ENCODE measurements at places on chromosomes 16 and 17.

DNA sequence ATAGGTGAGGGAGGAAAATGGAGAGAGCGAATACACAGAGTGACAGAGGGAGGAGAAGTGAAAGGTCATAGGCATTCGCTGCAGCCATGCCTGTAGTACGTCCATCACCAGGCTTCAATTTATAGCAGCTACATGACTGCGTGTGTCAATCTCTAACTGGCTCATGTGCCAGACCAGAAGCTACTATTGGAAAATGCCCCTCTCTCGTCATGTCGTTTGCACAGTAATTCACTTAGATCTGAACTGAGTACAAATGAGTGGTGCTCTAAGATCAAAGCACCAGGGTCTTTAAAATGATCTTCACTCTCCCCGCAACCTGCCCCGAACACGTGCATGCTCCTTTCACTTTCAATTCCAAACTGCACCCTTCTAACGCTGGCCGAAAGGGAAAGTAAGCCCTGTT, 51.3 kb downstream of the ADCY9 start:
- DNase-seq = no peak

GRCh38 chr17:72097144-72097543, 23.7 kb upstream of the SOX9 start:
- DNase-seq = no peak

GRCh38 chr17:74842599-74843351, 16.9 kb downstream of the GRIN2C start:
- DNase-seq = peak; percentile 77

- no peak for DNase-seq
Measured at GRCh38 chr16:11170696-11171447, 85.1 kb downstream of the SOCS1 start.

- DNase-seq = no peak
Measured at GRCh38 chr17:72751746-72752145, 340.7 kb downstream of the SLC39A11 start.

DNA sequence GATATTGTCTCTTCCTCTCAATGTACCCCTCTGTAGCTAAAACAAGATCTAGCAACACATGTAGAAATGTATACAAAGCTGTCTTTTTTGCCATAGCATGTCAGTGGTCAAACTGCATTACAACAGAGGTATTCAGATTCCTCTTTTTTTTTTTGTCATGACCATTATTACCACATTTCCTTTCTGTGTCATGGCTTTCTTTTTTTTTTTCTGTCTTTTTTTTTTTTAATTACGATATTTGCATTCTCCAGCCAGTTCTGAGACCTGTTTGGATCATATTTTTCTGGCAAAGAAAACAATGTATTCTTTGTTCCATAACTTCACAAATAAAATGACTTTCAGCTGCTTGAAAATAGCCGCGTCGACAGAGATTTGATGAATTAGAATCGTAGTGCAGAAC, 27.4 kb upstream of the CAPNS2 start:
- no peak for DNase-seq

DNA sequence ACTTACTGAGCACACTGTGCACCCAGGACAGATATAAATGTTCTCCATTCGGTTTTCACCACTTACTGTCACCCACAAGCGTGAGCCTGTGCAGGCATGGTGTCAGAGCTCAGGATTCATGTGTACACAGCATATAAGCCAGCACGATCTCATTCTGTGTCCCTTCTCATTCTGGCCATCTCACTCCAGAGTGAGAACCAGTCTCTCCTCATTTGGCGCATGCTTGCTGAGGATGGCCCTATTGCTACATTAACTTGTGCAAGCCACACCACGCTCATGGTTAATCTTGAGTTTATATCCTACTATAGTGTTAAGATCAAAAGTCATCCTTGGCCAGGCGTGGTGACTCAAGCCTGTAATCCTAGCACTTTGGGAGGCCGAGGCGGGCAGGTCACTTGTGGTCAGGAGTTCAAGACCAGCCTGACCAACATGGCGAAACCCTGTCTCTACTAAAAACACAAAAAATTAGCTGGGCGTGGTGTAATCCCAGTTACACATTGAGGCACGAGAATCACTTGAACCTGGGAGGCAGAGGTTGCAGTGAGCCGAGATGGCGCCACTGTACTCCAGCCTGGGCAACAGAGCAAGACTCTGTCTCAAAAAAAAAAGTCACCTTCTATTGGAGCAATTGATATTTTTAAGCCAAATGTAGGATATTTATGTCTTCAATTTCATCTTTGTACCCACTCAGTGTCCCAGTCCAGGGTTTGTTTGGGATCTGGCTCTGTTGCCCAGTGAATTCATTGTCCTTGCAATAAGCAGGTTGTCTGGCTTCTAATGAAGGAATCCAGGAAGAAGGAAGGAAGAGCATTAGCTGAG, 20.9 kb downstream of the SOCS1 start:
- DNase-seq = no peak

DNA sequence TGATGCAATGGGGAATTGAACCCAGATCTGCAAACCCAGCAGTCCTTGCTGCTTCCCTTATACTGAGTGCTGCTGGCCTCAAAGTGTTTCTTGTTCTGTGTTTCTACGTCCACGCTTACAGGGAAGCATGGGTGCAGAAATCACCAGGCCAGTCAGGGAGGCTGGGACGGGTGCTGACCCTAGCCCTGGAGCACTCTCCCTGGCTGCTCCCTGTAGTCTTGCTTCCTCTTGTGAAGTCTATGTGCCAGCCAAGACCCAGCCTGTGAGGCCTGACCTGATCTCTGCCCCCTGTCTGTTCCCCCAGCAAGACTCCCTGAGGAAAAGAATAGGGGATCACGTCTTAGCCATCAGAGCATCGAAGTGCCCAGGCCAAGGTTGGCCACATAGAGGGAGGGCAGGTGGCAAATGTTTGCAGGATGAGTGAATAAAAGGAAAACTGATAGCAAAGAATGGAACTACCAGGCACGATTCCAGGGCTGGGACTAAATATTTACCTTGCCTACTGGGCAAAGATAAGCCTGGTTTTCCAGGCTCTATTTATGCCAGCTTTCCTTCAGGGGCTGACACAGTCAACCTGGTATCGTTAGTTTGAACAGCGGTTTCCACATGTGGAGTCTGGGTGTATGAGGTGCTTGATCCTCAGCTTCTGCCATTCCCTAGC, 41.2 kb upstream of the RHOT1 start:
- DNase-seq = peak; percentile 24

- no peak for DNase-seq
Measured at GRCh38 chr17:73750975-73751374, 106.7 kb upstream of the SDK2 start.

GRCh38 chr17:76865174-76865573, 3.0 kb upstream of the MGAT5B start:
- DNase-seq = no peak

DNA sequence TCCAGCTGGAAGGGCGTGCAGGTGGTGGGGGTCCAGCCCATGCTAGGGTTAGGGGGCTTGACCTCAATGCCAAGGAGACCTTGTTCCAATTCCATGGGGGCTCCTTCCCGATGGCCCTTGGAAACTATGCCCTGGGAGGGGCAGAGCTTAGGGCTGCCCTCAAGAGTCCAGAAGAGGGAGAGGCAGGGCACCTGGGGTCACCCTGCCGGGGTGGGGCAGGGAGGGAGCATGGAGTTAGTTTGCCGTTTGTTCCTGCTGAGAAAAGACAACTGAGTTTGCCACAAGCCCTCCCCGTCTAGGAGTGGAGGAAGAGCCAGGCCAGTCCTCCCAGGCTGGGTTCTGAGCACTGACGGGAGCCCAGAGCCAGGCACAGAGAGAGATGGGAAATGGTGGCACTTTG, 21.4 kb downstream of the MMP15 start:
- no peak for DNase-seq

- DNase-seq = no peak
Measured at GRCh38 chr16:31167315-31167714, 12.6 kb upstream of the FUS start.

DNA sequence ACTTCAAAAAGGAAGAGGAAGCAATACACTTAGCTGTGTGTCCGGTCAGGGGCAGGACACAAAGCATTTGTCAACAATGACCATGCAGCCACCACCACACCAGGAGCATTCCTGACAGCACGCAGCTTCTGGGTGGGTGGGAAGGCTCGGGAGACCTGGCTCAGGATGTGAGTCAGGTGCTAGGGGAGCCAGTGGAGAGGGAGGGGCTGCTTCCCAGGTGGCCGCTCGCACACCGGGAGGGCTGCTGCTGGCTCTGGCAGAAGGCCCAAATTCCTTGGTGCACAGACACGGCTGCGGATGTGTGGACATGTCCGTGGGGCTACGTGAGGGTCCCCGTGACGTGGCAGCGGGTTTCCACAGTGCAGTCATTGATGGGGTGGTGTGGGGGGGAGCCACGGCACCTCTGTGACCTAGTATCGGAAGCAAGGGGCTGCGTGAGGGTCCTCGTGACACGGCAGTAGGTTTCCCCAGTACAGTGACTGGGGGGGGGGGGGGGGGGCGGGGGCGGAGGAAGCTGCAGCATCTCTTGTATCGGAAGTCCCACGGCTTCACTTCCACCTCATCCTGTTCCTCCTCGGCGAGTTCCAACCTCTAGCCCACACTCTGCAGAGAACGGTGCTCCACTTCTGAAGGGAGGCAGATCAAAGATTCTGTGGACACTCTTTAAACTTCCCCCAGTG, 112.8 kb downstream of the ZNF778 start:
- peak; percentile 88 for DNase-seq

GRCh38 chr16:270381-271255, 5.1 kb downstream of the RGS11 start:
- no peak for DNase-seq

DNA sequence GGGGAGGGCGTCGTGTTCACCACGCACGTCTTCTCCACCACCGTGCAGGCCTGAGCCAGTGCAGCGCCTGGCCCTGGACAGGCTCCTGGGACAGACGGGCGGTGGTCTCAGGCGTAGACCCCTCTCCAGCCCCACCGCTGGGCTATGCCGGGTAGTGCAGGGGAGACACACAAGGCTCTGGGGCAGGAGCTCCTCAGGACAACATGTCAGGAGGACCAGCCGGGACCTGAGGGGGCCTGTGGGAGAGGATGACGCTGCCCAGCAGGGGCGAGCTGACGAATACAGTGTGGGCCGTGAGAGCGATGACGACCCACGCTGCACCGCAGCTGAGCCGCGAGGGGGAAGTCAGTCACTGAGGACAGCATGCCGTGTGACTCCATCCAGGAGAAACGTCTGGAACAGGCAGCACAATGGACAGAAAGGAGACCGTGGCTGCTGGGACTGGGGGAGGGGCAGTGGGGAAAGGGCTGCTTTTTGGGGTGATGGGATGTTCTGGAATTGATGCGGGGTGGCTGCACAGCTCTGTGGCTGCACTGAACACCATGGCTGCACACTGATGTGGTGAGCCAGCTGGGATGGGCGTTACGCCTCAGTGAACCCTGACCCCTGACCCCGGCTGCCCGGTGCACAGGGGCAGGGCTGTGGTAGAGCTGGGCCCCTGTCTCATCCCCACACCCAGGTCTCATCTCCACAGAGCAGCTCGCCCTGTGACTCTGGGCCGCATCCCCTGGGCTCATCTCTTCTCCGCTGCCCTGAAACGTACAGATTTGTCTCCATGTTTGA, 20.2 kb downstream of the DNASE1 start:
- DNase-seq = no peak

- no peak for DNase-seq
Measured at GRCh38 chr16:30108059-30108850, 5.1 kb downstream of the GDPD3 start.

- DNase-seq = no peak
Measured at GRCh38 chr16:55370762-55371482, 46.9 kb downstream of the IRX6 start.

DNA sequence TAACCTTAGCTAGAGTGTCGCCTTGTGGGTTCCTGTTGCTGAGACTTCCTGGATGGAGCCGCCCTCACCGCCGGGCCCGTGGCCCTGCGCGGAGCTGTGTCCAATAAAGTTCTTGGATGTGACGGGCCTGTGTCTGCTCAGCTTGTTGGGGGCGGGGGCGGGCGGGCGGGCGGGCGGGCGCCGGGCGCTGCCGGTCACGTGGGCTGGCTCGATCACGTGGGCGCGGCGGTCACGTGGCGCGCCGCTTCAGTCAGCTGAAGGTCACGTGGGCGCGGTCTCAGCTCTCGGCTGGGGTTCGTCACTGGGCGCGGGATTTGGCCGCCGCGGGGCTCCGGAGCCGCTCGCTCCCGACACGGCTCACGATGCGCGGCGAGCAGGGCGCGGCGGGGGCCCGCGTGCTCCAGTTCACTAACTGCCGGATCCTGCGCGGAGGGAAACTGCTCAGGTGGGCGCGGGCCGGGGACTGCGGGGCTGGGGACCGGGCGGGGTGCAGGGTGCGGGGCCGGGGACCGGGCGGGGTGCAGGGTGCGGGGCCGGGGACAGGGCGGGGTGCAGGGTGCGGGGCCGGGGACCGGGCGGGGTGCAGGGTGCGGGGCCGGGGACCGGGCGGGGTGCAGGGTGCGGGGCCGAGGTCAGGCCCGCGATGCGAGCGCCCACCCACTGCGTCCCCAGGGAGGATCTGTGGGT, at the start of gene AMDHD2:
Gene AMDHD2 (plus strand): TSS at position 275 of the 687 bp plus-strand sequence. CDS start 88 bp downstream, at position 363.
- peak; percentile 93 for DNase-seq

GRCh38 chr17:79591695-79592094, 19.2 kb downstream of the RBFOX3 start:
- no peak for DNase-seq

DNA sequence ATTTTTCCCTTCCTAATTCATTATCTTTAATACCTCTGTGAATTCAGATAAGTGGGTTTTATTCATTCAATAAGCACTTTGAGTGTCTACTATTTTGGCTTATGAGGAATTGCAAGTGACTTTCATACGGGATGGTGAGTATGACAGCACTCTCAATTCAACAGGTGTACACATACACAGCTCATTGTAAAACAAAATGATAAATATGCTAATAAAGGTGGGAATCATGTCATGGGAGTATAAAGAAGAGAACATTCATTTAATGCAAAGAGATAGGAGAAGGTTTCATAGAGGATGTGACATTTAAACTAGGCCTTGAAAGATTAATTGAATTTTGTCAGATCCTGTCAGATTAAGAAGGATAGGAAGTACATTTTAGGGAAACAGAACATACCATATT, 19.4 kb downstream of the NACA2 start:
- no peak for DNase-seq

- DNase-seq = no peak
Measured at GRCh38 chr17:27082775-27083154, 211.1 kb upstream of the WSB1 start.

- peak; percentile 49 for DNase-seq
Measured at GRCh38 chr17:27630607-27631410, at the start of gene LGALS9. Gene LGALS9 (plus strand): TSS chr17:27631188. CDS start chr17:27631266, 78 bp downstream.

GRCh38 chr17:62093188-62094155, 28.4 kb upstream of the MED13 start:
- DNase-seq = no peak

- no peak for DNase-seq
Measured at GRCh38 chr17:49817993-49818392, 29.5 kb downstream of the KAT7 start.

DNA sequence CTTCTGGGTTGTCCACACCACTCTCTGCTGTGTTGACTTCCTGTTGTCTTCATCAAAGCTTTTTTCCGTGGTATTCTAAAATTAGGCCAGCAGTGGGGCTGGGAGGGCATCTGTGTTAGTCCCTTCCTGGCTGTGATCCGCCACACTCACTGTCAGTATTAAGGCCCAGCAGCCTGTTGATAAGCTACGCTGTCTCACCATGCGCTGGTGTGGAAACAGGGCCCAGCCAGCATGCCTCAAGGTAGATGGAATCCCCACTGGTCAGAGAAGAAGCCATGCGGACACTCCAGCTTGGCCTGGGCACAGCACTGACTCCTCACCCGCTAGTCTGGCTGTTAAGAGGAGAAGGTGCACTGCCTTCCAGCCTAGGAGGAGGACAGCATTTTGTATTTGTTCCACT, 11.4 kb downstream of the CDR2L start:
- DNase-seq = no peak

All from Calu3 (cell line).